ENCODE measurements at places on chromosomes 16 and 17. TPM values are rescaled to one million over a fixed set of nuclear protein-coding genes. Genes with fewer than 3 reads are reported as not detected.

The CLEC16A gene
- 34.3 TPM for total RNA-seq

The ZFP3 gene
- 11.7 TPM for total RNA-seq

The TANGO6 gene
- total RNA-seq = 34.4 TPM

The TPSD1 gene
- 0.66 TPM for total RNA-seq

The PRR15L gene
- total RNA-seq = 0.93 TPM

The SOX9 gene
- 83.6 TPM for total RNA-seq

The AANAT gene
- 18.0 TPM for total RNA-seq

The CCDC200 gene
- total RNA-seq = not detected

The CCL2 gene
- total RNA-seq = 15.1 TPM

The KRT27 gene
- total RNA-seq = 0.22 TPM

The SLC9A5 gene
- 1.0 TPM for total RNA-seq

The NACA2 gene
- not detected for total RNA-seq

The GRB7 gene
- 1.3 TPM for total RNA-seq

The CTRB1 gene
- total RNA-seq = not detected

The OSBPL7 gene
- total RNA-seq = 13.7 TPM

The PLXDC1 gene
- total RNA-seq = 49.3 TPM

The C16orf92 gene
- total RNA-seq = not detected

The KRTAP2-3 gene
- not detected for total RNA-seq

The TNK1 gene
- total RNA-seq = 2.4 TPM

The EXOC3L1 gene
- total RNA-seq = 3.9 TPM

The RCVRN gene
- 165 TPM for total RNA-seq

The NPIPB8 gene
- total RNA-seq = not detected

The TP53TG3B gene
- total RNA-seq = not detected

The NPIPA3 gene
- 1.0 TPM for total RNA-seq

The KDM6B gene
- 24.5 TPM for total RNA-seq

The ALOX15 gene
- total RNA-seq = 2.9 TPM

The CHD9NB gene
- total RNA-seq = 0.93 TPM

The TMIGD1 gene
- not detected for total RNA-seq

The MLLT6 gene
- total RNA-seq = 87.1 TPM

The OR3A3 gene
- not detected for total RNA-seq

The SOX15 gene
- total RNA-seq = 3.2 TPM

The RNF43 gene
- 4.8 TPM for total RNA-seq

The GPR179 gene
- 10.4 TPM for total RNA-seq

The EVI2B gene
- total RNA-seq = 2.5 TPM

The MYH11 gene
- 190 TPM for total RNA-seq

The SULT1A1 gene
- 22.3 TPM for total RNA-seq

The SLFN14 gene
- 1.0 TPM for total RNA-seq

The TMEM219 gene
- total RNA-seq = 30.3 TPM

The CES5A gene
- total RNA-seq = not detected
